Stimulated activated CD4-positive, alpha-beta T cell treated with anti-CD3 and anti-CD28 coated beads, TNF-alpha, amount 100 ng/mL, for 48 hours (primary cell): ENCODE measurements at places on chromosomes 6 and 20.

GRCh38 chr6:135268740-135269139 lies 87.6 kb downstream of the MYB start:
- no peak for DNase-seq

GRCh38 chr6:63352069-63352543 lies 32.3 kb upstream of the LGSN start:
- no peak for DNase-seq

GRCh38 chr6:24902782-24903181 lies 33.0 kb downstream of the RIPOR2 start:
- DNase-seq: no peak

GRCh38 chr20:4136967-4137334 lies 121.6 kb upstream of the RNF24 start:
- no peak for DNase-seq

DNA sequence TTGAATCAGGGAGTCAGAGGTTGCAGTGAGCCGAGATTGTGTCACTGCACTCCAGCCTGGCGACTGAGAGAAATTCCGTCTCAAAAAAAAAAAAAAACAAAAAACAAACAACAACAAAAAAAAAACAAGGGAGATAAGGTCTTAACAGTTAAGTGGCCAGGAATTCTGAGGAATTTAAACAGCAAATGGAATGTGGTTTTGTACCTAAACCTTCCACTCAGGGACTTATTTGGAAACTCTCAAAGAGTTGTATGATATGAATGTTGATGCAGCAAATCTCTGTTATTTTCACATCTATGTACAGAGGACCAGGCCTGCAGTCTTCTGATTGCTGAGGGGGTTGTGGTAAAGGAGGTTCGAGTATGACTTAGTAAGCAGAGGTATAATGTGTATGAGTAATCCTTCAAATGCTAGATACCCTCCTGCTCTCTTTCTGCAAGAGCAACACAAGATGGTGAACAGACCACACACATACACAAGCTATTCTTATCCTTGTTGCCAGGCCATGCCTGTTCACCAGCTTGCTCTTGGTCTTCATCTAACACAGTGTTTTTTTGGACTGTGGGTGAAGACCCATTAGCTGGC lies 174.9 kb upstream of the SCGN start:
- no peak for DNase-seq

DNA sequence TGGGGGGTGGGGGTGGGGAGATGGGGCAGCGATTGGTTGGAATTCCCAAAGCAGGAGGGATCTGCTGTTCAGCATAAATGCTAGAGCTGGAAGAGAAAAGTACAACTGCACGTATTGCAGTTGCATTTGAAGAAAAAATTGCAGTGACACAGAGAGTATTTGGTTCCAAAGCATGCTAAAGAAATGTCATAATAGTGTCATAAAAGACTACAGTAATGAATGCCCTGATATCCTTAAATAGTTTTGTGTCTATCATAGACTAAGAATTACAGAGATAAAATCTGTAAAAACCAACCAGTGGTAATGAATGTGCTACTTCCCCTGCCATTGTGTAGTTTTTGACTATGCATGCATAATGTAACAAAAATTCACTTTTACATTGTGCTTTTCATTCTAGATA lies 693.6 kb upstream of the SLC35B3 start:
- DNase-seq: no peak

- DNase-seq: peak; percentile 35
These were observed 69.1 kb upstream of the PBOV1 start for GRCh38 chr6:138287144-138287955.
